ENCODE measurements at places on chromosomes 11 and 22. TPM values are rescaled to one million over a fixed set of nuclear protein-coding genes. Genes with fewer than 3 reads are reported as not detected.
A peak's percentile ranks its signal among the peaks of the same experiment; 100 is the strongest.

YPEL4 gene
- total RNA-seq: 1.7 TPM

DNA sequence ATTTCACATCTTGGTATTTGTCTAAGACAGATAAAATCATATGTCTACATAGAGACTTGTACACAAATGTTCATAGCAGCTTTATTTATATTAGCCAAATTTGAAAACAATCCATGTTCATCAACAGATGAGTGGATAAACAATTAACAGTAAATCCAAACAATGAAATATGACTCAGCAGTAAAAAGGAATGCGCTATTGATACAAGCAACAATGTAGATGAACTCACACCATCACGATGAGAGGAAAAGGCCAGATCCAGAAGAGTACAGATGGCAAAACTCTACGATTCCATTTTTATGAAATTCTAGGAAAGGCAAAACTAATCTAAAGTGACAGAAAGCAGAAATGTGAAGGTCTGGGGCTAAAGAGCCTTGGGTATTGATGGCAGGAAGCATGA, 384.3 kb downstream of the NTM start:
- H3K4me1 ChIP-seq: no peaks in the 10 kb centered on the region
- H3K27me3 ChIP-seq: no peaks in the 10 kb centered on the region
- no peaks in the 10 kb centered on the region for H3K36me3 ChIP-seq
- H3K27ac ChIP-seq: no peak overlapping the region
- DNase-seq: no peak

DNA sequence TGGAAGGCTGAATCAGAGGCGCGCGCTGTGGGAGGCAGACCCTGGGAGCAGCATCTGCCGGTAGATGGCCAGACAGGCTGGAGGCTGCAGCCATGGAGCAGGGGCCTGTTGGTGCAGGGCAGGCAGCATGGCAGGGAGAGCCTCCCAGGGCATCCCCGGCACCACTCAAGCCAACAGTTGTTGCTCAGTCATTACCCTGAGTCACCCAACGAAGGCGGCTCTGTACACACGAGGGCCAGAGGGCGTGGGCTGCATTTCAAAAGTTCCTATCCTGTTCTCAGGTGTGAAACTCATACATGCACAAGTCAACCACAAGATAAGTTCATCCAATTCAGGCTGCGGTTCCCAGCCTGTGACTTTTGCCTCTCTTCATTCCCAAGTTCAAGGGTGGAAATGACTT, 2.6 kb downstream of the ANO1 start:
- no peaks in the 10 kb centered on the region for H3K4me1 ChIP-seq
- no peaks in the 10 kb centered on the region for H3K36me3 ChIP-seq
- DNase-seq: no peak
- no peak overlapping the region for H3K4me3 ChIP-seq
- H3K27ac ChIP-seq: no peak overlapping the region

DNA sequence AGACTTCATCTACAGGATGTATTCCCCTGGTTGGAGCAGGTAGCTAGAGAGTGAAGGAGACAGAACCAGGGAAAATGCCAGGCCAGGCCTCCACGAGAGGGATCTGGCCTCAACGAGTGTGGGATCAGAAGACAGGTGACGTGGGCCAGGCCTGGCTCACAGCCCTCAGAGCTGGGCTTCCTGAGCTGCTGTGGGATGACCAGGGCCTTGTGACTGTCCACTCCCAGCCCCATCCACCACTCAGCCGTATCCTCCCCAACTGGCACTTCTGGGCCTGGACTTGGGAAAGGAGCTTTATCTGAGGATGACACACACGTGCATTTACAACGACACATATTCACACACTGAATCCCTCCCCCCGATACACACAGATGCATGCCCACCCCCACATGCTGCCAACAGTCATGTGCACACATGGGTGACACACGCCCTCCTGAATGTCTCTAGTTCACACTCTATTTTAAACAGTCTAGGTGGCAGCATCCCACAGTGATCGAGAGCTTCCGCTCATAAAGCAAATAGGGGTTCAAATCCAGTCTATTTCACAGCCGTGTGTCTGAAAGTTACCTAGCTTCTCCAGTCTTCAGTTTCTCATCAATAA, 93.1 kb downstream of the TP53I11 start:
- DNase-seq: no peak
- no peaks in the 10 kb centered on the region for H3K36me3 ChIP-seq
- no peaks in the 10 kb centered on the region for H3K27me3 ChIP-seq

DNA sequence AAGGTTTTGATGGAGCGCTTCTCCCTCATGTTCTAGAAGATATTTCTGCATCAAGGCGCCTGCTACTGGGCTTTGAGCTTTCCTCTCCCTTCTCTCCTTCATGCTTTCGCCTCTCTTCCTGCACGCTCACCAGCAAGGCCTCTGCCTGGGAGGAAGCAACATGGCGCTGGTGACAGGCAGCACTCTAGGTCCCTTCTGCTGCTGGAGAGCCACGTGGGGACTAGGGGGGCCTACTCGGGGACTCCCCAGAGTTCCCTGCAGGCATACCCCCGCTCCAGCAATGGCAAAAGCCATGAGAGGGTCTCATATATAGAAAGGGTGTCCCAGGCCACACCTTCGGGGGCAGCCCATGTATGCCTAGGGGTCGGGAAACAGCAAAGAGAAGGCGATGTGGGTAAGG, 49.7 kb downstream of the GRIK4 start:
- no peak overlapping the region for H3K4me3 ChIP-seq
- DNase-seq: peak; percentile 40
- H3K4me1 ChIP-seq: peaks cover 14% of the 10 kb centered on the region
- no peaks in the 10 kb centered on the region for H3K36me3 ChIP-seq
- H3K27ac ChIP-seq: no peak overlapping the region
- peaks cover 32% of the 10 kb centered on the region for H3K27me3 ChIP-seq

DNA sequence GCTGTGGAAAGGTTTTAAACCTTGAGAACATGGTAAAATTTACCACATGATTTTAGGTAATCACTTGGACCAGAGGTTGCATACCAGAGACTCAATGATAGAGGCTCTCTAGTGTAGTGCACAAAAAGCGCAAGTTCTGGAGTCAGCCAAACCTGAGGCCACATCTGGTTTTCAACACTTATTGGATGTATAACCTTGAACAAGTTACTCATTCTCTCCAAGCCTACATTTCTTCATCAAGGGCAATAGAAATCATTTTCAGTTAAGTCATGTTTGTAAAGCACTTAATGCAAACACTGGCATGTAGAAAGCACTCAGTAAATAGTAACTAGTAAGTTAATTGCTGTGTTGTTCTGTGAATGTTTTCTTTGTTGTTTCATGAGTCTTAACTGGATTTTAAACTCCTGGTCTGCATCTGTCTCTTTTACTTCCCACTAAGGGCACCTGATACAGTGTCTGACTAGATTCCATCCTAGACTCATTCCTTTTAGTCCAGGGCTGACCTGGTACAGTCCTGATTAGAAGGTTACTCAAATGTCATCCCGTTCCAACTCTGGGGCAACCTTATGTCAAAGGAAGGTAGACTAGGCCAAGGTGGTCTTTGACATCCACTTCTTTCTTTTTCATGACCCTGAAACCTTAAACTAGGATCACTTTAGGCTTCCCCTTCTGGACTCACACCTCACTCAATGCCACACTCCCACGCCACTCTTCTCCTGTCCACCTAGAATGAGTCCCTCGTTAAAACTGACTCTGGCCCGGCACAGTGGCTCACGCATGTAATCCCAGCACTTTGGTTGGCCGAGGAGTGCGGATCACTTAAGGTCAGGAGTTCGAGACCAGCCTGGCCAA, 34.5 kb upstream of the EED start:
- no peaks in the 10 kb centered on the region for H3K36me3 ChIP-seq
- peaks cover 14% of the 10 kb centered on the region for H3K4me1 ChIP-seq
- H3K27me3 ChIP-seq: no peaks in the 10 kb centered on the region
- no peak overlapping the region for H3K4me3 ChIP-seq
- H3K27ac ChIP-seq: no peak overlapping the region

GRCh38 chr11:68009391-68010089, 587 bp upstream of the ALDH3B1 start:
- no peak for DNase-seq
- H3K36me3 ChIP-seq: no peaks in the 10 kb centered on the region
- H3K4me3 ChIP-seq: peak overlapping the region; percentile 30
- H3K27me3 ChIP-seq: no peaks in the 10 kb centered on the region
- H3K27ac ChIP-seq: peak overlapping the region; percentile 63

DNA sequence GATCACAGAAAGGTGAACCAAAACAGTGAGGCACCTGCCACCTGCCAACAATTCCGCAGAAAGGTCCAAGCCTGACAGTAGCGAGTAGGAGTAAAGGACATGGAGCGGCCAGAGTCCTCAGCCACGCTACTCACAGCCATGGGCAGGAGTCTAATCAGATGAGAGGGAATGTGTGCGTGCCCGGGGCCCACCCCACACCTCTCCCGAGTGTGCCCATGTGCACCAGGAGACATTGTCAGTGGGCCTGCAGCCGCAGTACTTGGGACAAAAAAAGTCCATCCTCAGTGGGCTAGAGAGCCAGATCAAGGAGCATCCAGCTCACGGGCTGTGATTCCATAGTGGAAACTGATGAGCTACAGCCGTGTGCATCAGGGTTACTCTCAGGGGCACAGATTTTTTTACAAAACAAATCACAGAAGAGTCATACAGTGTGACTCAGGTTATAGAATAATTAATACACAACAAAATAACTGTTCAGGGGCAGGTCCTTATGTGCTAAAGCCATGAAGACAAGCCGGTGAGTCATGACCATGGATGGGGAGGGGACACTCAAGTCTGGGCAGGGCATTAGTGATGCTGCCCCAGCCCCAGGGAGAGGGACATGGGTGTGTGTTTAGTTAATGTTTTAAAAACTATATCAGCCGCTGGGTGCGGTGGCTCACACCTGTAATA, 12.0 kb downstream of the SART1 start:
- H3K36me3 ChIP-seq: peaks cover 56% of the 10 kb centered on the region
- peaks cover 20% of the 10 kb centered on the region for H3K4me1 ChIP-seq
- no peak for DNase-seq
- no peak overlapping the region for H3K4me3 ChIP-seq
- H3K27me3 ChIP-seq: no peaks in the 10 kb centered on the region
- no peak overlapping the region for H3K27ac ChIP-seq

OR52I2 gene
- not detected for total RNA-seq

Data from spleen (tissue), 13 donors.